ENCODE measurements at places on chromosomes 5 and 9.

GRCh38 chr5:56208681-56209080 lies 24.4 kb downstream of the ANKRD55 start:
- no peak for DNase-seq

- no peak for DNase-seq
Observed at GRCh38 chr5:73369278-73369677, 79.3 kb downstream of the FOXD1 start.

DNA sequence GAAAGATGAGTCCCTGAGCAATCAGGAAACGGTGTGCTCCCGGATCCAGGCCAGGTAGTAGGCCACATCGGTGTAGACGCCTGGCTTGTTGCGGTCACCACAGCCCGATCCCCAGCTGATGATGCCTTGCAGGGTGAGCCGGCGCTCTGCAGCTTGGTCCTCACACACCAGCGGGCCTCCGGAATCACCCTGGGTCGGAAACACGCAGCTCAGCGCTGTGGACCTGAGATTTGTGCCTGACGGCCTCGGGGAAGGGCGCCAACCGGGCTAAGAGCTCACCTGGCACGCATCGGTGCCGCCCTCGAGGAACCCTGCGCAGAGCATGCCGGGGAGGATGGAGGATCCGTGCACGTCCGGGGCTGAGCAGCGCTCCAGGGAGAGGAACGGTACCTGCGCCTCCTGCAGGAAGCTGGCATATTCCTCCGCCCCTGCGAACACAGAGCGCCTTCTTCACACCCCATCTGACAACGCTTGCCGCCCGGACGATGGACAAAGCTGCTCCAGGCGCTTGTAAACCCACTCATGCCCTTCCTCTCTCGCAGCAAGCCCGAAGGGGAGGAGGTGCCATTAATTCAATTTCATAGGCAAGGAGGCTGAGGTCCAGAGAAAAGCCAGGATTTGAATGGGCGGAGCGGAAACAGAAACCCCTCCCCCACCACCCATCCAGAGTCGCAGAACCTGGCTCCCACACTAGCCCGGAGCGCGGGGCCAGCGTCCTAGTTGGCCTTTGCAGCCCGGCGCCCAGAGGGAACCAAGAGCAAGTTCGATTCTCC lies 2.0 kb upstream of the PFN3 start:
- peak; percentile 38 for DNase-seq

DNA sequence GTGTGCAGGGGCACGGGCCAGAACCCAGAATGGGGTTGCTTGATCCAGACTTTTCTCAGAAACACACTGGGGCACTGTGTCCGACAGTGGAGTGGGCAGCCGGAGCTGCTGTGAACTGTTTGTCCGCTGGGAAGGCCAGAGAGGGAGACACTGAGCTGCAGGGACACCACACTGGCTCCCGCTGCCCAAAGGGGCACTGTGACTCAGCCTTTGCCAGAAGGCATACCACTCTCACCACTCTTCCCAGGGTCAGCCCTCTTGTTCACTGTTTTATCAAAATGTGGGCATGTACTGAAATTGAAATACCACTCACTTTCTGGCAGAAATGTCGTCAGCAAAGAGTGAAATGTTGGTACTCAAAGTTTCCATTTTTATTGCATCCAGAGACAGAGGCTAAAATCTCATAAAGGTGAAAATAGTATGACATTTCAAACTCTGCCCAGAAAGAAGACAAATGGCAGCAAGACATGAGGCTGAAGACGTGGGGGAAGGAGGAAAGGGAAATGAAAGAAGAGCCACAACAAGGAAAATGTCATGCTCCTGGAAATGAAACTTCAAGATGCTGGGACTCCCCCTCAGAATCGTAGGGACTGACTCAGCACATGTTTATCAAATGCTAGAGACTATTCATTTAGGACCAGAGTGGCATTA lies 4.5 kb upstream of the IL7R start:
- peak; percentile 81 for DNase-seq

GRCh38 chr9:125356032-125356431 lies 94.4 kb downstream of the GAPVD1 start:
- DNase-seq, result no peak

GRCh38 chr5:68392617-68393016 lies 177.1 kb downstream of the PIK3R1 start:
- no peak for DNase-seq

DNA sequence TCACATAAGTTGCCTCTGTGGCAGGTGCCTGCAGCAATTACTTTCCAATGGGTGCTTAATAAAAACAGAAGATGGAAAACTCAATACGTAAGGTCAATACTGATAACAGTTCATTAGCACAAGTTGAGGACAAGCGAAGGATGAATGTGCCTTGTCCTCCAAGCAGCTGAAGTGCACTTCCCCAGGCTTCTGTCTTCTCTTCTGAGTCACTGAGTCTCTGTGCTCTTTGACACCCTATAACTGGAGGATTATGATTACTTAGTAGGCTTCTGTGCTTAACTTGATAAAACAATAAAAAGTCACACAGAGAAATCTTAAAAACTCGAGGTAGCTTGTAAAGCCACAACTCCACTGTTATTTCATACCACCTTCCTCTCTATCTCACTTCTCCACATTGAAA lies 216.6 kb upstream of the ADCY2 start:
- DNase-seq, result no peak

GRCh38 chr5:52767217-52767743 lies 20.4 kb upstream of the ITGA1 start:
- no peak for DNase-seq

- no peak for DNase-seq
Observed at GRCh38 chr5:111854186-111854585, 97.2 kb upstream of the NREP start.

- no peak for DNase-seq
Observed at GRCh38 chr5:147179562-147180147, 55.2 kb upstream of the STK32A start.
